Fibroblast of lung (primary cell): ENCODE measurements at places on chromosomes 1 and 21. TPM values are rescaled to one million over a fixed set of nuclear protein-coding genes. Genes with fewer than 3 reads are reported as not detected.

- peak; percentile 81 for DNase-seq
Observed at GRCh38 chr1:112866151-112866550, 89.8 kb downstream of the SLC16A1 start.

- no peak for DNase-seq
Observed at GRCh38 chr21:29177800-29178199, 47.4 kb downstream of the MAP3K7CL start.

- no peak for DNase-seq
Observed at GRCh38 chr1:236287757-236288619, 6.2 kb upstream of the ERO1B start.

DNA sequence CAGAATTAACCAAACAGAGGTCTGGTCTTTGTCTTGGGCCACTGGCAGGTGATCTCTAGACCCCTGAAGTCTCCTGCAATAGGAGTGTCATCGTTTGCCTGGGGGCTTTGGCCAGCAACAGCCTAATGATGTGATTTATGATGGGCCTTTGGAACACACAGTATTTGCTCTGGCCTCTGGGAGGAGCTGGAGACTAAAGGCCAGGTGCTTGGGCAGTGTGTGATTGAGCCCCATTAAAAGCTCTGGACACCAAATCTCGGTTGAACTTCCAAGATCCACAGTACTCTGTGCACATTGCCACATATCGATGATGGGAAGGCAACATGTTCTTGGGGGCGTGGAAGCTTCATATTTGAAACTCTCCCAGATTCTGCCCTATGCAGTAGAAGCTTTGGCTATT, 32.0 kb upstream of the TLR5 start:
- DNase-seq = no peak

GRCh38 chr1:15004396-15004795, 149.2 kb upstream of the TMEM51 start:
- no peak for DNase-seq

DNA sequence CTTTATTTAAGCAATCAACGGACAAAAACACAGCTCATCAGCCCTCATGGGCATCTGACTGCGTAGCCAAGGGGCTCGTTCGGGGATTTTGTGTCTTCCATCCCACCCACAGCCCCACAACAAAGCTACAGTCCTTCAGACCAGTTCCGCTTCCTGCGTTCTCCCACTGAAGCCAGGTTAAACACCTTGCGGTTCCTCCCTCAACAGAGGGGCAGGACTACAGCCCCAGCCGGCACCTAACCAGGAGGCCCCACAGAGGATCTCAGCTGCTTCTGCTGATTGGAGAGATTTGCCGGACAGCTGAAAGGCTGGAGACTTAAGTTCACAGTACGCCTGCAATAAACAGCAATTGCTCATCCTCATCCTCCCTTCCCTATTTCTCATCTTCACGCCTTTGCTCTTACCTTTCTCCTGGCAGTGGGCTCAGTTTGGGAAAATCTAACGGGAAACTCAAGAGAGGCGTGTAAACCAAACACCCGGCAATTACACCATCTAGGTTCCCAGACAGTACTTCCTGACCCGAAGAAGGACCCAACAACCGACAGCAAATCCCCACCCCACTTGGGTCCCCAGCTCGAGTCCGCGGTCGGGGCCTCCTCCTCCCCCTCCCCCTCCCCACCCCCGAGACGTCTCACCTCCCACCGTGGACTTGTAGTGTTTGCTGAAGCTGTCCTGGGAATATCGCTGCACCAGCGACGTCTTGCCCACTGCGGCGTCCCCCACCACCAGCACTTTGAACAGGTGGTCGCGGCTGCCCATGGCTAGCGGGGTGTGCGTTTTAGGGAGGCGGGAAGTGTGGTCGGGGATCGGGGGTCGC, 876 bp downstream of the RAB29 start:
- peak; percentile 9 for DNase-seq

GRCh38 chr1:202205523-202206190, 12.1 kb downstream of the LGR6 start:
- DNase-seq = no peak

- no peak for DNase-seq
Observed at GRCh38 chr21:42536601-42537000, 22.9 kb downstream of the SLC37A1 start.

DNA sequence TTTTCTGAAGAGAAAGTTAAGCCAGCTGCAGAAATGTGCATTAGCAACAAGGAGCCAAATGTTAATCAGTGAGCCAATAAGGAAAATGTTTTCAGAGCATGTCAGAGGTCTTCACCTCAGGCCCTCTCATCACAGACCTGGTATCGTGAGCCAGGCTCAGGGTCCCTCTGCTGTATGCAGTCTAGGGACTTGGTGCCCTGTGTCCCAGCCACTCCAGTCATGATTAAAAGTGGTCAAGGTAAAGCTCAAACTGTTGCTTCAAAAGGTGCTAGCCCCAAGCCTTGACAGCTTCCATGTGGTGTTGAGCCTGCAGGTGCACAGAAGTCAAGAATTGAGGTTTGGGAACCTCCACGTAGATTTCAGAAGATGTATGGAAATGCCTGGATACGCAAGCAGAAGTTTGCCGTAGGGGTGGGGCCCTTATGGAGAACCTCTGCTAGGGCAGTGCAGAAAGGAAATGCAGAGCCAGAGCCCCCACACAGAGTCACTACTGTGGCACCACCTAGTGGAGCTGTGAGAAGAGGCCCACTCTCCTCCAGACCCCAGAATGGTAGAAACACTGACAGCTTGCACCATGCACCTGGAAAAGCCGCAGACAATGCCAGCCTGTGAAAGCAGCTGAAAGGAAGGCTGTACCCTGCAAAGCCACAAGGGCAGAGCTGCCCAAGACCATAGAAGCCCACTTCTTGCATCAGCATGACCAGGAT, 1128.7 kb downstream of the AMY1C start:
- no peak for DNase-seq

GRCh38 chr1:200916681-200917080, 22.0 kb downstream of the INAVA start:
- no peak for DNase-seq

The HUNK gene
- total RNA-seq = under 0.01 and 0.33 TPM in 2 replicates

The IL19 gene
- total RNA-seq = not detected in 2 replicates

The GCSAML gene
- not detected in 2 replicates for total RNA-seq

The SPTA1 gene
- under 0.01 and 0.17 TPM in 2 replicates for total RNA-seq

The OMA1 gene
- 40.3 and 47.1 TPM in 2 replicates for total RNA-seq

The PAX7 gene
- total RNA-seq = not detected in 2 replicates

The GBP7 gene
- total RNA-seq = not detected in 2 replicates

The MARK1 gene
- total RNA-seq = 0.99 and 2.1 TPM in 2 replicates

The GUCA2B gene
- not detected in 2 replicates for total RNA-seq
